Epithelial cell of umbilical artery (primary cell): ENCODE measurements at places on chromosomes 7 and 10. TPM values are rescaled to one million over a fixed set of nuclear protein-coding genes. Genes with fewer than 3 reads are reported as not detected.

The AS3MT gene
- 1.8 and 2.6 TPM in 2 replicates for total RNA-seq

The TRIM73 gene
- total RNA-seq: 0.32 and 0.91 TPM in 2 replicates

The SPDYE9 gene
- total RNA-seq: not detected in 2 replicates

The LRRC17 gene
- total RNA-seq: 106 and 124 TPM in 2 replicates

The OPN1SW gene
- total RNA-seq: not detected in 2 replicates

The SDHAF3 gene
- total RNA-seq: 10.1 and 18.1 TPM in 2 replicates

The DENND2A gene
- 0.30 TPM in 1 of 2 replicates, not detected in the other for total RNA-seq

The FANK1 gene
- 1.1 and 1.6 TPM in 2 replicates for total RNA-seq

The KCNMA1 gene
- 0.32 and 1.4 TPM in 2 replicates for total RNA-seq

The GATA3 gene
- total RNA-seq: 1.6 and 3.0 TPM in 2 replicates

The SPDYE2B gene
- not detected in 2 replicates for total RNA-seq
